ENCODE measurements at places on chromosomes 5 and 9.

- DNase-seq = no peak
Measured at GRCh38 chr9:86287013-86287412, 4.7 kb upstream of the ISCA1 start.

DNA sequence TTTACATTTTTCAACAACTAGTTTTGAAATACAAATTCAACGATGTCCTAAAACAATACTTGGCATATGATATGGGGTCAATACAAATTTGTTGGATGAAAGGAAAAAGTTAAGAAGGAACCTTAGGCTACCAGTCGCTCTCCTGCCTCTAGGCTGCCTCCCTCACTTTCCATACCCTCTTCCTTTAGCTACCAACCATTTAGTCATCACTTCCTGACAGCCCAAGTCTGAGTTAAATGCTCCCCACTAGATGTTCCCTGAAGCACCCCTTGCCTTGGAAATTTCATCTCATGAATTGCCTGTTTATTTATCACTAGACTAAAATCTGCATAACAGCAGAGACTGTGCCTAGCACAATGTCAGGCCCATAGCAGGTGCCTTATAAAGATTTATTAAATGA lies 2.7 kb upstream of the LARS1 start:
- no peak for DNase-seq

- no peak for DNase-seq
Measured at GRCh38 chr9:75876999-75877640, 13.4 kb upstream of the PCSK5 start.

DNA sequence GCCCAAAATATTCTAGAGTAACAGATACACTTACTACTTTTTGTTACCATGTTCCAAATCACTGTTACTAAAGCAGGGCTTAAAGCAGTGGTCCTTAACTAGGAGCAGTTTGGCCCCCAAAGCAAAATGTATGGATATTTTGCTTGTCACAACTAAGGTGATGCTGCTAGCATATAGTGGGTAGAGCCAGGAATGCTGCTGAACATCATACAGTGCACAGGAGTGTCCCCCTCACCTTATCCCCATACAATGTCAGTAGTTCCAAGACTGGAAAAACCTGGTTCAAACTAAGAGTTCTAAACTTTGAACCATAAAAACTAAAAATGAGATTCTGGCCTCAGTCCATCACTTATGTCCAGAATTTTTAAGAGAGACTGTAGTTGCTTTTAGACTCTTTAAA lies 28.1 kb downstream of the DIMT1 start:
- DNase-seq = no peak

GRCh38 chr9:115165233-115165632 lies 47.3 kb upstream of the TNC start:
- no peak for DNase-seq

- DNase-seq = no peak
Measured at GRCh38 chr9:108257382-108257781, 598.4 kb downstream of the ACTL7B start.

DNA sequence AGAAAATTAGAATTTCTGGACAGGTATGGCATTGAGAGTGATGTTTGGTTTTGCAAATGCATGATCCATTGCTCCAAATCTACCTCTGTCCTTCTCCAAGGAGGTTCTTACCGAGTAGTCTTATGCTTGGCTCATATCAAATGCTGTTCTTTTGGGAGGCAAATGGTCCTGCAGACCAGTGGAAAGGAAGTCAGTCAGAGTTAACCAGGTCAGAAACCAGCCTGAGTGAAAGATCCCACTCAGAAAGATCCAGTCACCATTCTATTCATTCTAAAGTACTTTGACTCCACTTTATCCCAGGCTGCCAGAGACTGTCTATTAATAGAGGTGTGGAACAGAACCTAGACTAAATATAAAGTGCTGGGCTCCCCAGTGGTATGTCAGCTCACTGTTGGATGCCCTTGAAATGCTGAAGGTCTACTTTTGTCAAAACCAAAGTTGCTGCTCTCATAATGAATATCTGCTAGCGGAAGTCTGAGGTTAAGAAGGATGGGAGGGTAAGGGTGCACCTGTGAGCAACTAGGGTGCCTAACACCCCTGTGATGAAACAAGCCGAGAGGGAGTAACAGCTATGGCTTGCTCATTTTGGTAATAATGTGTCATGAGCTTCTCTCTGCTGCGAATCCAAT lies 302.2 kb downstream of the ZNF608 start:
- no peak for DNase-seq

DNA sequence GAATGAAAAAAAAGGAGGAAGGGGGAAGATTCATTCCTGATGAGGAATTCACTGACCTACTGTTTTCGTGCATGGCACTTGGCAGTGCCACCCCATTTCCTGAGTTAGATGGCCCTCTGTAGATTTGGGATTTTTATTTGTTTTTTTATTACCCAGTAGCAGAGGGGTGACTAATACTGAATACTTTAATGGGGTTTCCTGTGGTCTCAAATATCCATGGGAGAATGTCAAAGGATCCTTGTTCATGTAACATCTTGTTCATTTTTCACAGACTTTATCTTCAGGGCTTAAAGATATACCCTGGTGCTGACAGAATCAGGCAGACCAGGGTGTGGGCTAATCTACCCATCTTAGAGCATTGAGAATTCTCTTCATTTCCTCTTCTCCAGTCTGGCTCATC lies 93.0 kb downstream of the MAMDC2 start:
- DNase-seq = no peak

GRCh38 chr5:67644221-67644920 lies 447.8 kb upstream of the CD180 start:
- no peak for DNase-seq

GRCh38 chr5:89265511-89266179 lies 382.7 kb upstream of the MEF2C start:
- no peak for DNase-seq

- no peak for DNase-seq
Measured at GRCh38 chr5:115475788-115476187, 68.8 kb downstream of the FEM1C start.

- no peak for DNase-seq
Measured at GRCh38 chr9:121249563-121249962, 18.4 kb upstream of the GSN start.

DNA sequence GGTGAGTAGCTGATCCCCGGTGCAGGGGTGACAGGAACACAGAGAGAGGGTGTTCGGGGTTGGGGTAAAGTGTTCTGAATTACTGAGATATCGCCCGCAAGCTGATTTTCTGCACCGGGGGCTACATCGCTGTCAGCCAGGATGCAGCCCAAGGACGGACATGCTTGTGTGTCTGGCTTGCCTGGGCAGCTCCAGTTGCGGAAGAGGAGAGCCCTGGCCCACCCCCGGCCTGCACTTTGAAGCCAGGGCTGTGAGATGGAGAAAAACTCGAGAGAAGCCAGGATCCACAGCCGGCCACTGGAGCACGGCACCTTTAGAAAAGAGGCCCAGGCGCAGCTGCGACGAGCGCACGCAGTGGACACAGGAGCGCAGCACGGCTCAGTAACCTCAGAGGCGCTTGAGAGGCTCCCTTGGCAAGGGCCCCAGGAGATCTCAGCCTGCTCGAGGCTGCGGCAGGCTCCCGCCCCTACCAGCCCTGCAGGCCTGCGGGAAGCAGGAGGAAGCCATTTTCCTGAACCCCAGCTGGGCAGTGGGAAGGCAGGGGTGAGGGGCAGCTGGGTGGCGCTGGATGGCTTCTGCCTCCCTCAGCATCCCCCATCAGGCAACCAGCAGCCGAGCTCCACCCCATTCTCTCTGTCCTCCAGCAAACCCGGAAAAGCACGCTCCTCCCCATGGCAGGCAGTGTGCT lies 59.2 kb downstream of the C9orf50 start:
- no peak for DNase-seq
